Urothelium cell line (cell line): ENCODE measurements at places on chromosomes 6 and 20.

DNA sequence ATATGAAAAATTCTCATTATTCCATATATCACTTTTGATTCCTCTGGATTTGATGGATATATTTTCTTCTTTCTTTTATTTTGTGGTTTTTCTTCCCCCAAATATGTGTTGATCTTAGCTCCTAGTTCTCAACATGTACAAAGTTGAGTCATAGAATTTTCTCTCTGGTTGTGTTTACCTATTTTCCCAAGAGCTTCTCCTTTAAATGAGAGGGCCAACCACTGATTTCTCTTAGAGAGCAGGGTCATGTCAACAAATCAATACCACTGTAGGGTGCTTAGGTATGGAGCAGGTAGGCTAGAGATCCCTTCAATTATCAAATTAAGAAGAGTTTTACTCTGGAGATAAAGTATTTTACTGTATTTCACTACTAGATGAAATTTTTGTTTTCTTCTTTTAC, 145.7 kb downstream of the BMP5 start:
- DNase-seq: no peak

GRCh38 chr20:59835448-59836395, 97.7 kb downstream of the SYCP2 start:
- DNase-seq: peak; percentile 87

- no peak for DNase-seq
Measured at GRCh38 chr6:129678463-129678862, 31.5 kb downstream of the ARHGAP18 start.

DNA sequence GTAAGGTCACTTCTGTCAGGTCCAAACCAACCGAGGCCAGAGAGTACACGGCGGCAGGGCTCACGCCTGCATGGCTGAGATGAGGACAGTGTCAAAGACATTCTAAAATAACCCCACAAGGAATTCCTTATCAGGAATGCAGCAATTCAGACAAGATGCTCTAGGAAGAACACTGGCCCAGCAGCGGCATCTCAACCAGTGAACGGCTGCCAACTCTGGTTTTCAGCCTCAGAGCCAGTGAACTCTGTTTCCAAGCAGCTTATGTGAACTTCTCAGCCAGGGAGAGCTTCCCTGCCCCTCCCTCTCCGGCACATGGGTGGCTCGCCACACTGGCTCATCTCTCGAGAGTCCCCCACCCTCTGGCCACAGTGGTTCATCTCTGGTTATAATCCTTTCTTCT, 36.9 kb downstream of the KCNQ2 start:
- no peak for DNase-seq

GRCh38 chr20:22515264-22515663, 69.1 kb downstream of the FOXA2 start:
- no peak for DNase-seq

GRCh38 chr20:49590163-49591017, 22.5 kb upstream of the PTGIS start:
- DNase-seq: no peak

DNA sequence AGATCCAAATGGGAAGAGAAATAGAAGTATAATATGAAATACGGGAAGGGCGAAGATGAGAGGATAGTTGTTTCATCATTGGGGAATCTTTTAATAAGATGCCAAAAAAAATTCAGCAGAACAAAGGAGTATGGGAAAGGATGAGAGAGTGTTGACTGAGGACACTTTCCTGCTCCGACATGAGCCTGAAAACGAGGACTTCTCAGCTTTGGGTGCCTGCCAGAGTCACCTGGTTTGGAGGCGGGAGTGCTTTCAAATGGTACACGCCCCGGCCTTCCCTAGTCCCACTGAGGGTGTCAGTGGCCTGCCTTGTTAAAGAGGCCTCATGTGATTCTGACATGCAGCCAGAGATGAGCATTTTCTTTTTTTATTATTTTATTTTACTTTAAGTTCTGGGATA, 250.9 kb downstream of the ANKRD60 start:
- DNase-seq: no peak

DNA sequence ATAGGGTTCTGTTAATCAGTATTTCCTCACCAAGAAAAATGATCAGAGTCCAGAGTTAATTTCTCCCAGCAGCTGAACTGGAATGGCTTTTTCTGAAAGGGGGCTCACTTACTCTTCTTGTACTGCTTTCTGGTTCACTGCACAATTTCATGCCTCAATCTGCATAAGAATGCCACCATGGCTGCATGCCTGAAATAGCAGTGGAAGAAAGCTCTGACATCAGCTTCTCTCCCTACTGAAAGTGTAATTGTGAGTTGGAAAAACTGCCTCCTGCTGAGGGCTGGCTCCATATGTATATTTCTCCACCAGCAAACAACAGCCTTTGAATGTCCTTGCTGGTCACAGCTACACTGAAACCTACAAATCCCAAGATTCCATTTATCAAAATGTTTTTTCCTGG, 1027.2 kb upstream of the GJE1 start:
- DNase-seq: no peak

DNA sequence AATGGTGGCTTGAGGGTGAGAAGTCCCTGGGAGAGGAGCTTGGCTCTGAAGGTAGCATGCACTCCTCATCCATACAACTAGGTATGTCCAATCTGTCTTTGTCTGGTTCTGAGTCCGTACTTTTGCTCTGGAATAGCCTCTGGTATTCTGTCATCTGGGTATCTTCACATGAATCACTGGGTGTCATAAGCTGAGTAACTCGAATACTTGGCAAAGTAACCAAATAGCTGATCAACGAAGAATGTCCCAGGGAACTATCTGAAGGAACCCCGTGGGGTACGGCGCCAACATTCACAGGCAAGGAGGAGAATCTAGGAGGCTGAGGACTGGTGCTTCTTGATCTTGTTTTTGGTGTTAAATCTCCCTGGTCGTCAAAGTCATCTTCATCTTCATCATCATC, 184.8 kb downstream of the HIVEP2 start:
- no peak for DNase-seq

- DNase-seq: peak; percentile 58
Measured at GRCh38 chr6:35181933-35182612, 31.7 kb upstream of the SCUBE3 start.

DNA sequence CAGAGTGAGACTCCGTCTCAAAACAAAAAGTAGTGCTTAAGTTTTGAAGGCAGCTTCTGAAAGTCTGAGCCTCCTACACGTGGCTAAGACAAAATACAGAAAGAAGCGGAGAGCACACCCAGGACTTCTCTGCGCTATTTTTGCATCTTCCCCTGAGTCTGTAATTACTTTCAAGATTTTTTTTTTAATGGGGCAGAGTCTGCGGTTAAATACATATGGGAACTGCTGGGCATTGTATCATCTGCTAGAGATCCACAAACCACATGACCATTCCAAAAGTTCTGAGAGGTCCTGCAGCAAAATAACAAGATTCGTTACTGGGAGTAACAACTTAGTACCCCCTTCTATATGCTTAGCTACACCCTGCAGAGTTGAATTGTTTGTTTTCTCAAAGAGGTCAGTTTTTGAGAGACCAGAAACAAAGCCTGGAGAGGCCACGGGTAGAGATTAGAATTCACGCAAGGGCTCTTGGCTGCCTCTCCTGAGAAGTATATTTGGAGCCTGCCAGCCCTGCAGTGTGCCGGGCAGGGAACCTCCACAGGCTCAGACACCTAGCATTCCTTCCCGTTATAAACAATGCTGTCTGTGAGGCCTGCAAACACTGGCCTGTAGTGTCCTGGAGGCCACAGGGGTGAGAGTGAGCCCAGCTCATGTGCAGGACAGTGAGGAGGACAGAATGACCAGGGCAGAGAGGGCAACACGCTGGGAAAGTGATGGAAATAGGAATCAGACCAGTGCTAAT, 48.2 kb upstream of the FAM50B start:
- no peak for DNase-seq

- DNase-seq: no peak
Measured at GRCh38 chr6:30823534-30823865, 60.8 kb upstream of the DDR1 start.

- no peak for DNase-seq
Measured at GRCh38 chr6:100347901-100348550, 116.7 kb downstream of the SIM1 start.

GRCh38 chr20:34595377-34596184, 37.1 kb downstream of the MAP1LC3A start:
- no peak for DNase-seq

DNA sequence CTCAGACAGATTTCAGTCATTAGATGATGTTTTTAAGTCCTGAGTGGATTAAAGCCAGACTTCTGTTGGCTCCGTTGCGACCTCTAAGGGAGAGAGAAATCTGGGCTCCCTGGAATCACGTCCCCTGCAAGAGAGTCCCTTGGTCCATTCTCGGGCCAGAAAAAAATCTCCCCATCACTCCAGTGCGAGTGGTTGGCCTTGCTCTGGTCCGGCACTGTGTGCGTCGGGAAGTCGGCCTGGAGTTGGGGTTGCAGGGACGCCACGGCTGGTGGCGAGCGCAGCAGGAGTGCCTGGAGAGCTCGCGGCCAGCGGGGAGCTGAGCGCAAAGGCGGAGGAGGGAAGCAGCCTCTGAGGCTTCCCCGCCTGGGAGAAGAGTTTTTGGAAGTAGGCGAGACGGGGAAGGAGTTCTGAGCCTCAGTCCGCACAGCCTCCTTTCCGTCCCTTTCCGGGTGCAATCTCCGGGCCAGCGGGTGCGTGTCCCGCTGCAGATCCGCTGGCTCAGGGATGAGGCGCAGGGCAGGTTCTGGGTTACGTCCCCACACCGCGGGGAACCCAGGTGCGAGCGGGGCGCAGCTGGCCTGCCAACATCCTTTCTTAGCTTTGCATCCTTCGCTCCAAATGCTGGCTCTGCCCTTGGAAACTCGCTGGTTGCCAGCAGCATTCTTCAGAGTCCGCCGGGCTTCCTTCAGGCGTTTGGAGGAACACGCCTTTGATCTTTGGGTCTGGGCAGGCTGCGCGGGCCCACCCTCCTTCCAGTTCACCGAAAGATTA, 6.8 kb downstream of the TCF21 start:
- DNase-seq: no peak

DNA sequence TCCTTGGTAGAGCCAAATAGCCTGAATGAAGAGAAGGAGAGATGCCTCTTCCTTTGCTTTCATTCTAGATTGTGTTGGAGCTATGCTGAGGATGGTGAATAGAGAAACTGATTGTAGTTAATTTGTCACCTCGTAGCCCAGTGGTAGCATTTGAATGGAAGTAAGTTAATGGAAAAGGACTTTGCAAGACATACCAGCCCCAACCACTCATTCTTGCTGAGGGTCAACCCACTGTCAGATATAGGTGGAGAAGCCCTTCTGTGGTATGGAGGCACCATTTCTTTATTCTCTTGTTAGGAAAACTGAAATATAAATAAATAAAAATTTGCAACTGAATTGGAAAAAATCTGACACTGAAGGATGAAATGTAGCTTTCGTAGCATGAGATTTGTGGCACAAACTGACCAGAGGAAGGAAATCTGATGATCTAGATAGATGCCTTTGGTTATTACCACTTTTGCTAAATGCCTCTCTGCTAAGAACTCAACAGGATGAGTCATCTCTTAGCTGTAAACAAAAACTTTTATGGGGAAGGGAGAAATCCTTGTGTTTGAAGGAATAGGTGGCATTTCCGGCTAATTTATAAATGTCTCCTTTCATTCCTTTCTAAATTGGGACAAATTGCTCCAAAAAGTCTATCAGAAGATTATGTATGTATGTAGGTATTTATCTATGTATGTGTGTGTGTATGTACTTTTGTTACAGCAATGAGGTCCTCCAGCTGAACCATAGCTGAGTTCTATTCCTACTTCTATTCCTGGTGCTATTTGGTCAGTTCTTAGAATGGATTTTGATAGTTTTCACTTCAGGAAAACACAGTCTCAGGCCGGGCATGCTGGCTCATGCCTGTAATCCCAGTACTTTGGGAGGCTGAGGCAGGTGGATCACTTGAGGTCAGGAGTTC, 76.5 kb upstream of the SUPT3H start:
- peak; percentile 54 for DNase-seq

DNA sequence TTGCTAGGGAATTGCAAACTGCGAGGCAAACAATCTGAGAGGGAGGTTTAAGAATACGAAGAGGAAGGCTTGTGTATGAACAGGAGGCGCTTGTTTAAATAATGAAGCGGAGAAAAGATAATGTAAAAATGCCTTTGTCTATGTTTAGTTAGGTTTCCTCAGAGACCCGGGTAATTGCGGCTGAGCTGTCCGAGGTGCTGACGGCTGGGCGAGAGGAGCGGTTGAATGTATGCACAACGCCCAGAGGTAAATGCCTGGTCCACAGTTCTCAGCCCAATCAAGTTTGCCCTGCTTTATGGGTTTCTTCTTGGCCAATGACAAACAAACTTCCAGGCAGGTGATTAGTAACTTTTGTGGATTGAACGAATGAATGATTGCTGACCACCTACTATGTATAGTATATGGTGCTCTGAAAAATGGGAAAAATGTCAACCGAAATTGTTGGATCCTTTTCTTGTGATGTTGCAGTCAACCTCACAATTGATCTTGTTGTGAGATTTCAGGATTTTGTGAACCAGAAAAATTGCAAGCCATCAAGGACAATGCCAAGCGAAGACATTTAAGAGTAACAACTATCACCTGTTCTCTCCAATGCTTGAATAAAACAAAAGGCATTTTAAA, 38.3 kb upstream of the SLC32A1 start:
- DNase-seq: peak; percentile 73

DNA sequence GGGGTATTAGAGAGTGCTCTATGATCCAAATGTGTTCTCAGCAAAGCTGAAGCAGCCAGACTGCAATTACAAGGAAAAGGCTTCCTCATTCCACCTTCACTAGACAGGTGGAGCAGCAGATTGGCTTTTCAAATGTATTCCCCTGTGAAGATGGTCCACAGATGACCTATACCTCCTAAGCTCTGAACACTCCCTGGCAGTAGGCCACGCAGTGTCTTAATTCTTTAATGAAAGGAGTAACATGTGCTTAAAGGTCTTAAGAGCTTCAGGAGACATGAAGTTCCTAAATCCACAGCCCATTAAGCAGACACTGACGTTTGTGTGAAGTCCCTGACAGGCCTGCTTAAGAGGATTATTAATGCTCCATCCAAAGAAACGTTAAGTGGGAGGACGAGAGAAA, 138.9 kb upstream of the NUP153 start:
- no peak for DNase-seq

DNA sequence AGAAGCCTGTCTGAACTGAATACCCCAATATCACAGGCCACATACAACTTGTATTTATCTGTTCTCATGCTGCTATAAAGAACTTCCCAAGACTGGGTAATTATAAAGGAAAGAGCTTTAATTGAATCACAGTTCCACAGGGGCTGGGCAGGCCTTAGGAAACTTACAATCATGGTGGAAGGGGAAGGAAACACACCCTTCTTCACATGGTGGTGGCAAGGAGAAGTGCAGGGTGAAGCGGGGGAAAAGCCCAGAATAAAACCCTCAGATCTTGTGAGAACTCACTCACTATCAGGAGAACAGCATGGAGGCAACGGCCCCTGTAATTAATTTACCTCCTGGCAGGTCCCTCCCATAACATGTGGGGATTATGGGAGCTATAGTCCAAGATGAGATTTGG, 50.3 kb upstream of the FNDC1 start:
- no peak for DNase-seq

DNA sequence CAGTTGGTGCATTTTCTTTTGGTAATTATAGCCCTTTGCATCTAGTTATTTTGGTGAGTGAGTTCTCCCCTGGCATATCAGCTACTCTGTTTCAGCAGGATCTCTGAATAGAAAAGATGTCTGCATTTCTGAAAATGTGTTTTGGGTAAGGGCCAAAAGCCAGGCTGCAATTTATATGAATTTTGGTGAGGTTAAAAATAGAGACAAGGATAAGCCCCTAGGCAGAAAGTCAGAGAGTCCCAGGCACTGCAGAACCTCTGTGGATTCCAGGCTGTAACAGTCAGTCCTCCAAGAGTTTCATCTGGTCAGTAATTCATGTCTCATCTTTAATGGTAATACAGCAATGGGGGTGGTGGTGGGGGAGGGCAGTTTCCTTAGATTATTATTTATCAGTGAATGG, 53.0 kb downstream of the HDGFL1 start:
- DNase-seq: no peak
